MM.1S (cell line): ENCODE measurements at places on chromosomes 12 and 14.
A peak's percentile ranks its signal among the peaks of the same experiment; 100 is the strongest.

DNA sequence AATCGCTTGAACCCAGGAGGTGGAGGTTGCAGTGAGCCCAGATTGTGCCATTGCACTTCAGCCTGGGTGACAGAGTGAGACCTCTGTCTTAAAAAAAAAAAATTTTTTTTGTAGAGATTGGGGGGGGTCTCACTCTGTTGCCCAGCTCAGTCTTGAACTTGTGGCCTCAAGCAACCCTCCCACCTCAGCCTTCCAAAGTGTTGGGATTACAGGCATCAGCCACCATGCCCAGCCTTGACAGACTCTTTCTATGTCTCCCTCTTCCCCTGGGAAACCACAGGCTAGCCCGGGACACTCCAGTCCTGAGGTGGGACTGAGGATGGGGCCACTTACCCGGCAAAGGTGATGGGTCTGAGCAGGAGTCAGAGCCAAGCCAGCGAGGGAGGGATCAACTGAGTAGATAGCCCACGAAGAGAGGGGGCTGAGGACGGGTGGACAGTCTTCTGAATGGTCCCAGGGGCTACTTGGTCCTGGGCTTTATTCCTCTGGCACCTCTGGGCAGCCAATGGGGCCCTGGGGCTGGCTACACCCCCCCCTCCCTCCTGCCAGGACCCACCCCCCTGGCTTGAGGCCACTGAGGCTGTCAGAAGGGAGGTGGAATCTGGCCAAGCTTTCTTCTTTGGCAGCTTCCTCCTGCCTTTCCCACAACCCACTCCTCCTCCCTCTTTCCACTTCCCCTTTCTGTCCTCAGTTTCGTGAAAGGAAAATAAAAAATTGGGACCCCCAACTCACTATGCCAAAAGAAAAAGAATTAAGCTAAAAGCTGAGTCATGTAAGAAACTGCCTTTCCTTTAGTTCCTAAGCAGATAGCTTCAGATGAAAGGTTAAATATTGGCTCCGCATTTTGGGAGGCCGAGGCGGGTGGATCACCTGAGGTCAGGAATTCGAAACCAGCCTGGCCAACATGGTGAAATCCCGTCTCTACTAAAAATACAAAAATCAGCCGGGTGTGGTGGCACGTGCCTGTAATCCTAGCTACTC lies at the start of gene SDS:
TSS of gene SDS (minus strand) at position 453 of the 981 bp plus-strand sequence. CDS start 4,179 bp downstream, outside the sequence.
- DNase-seq: no peak

- no peak for DNase-seq
Measured at GRCh38 chr14:36617824-36618223, 35.4 kb upstream of the NKX2-8 start.

DNA sequence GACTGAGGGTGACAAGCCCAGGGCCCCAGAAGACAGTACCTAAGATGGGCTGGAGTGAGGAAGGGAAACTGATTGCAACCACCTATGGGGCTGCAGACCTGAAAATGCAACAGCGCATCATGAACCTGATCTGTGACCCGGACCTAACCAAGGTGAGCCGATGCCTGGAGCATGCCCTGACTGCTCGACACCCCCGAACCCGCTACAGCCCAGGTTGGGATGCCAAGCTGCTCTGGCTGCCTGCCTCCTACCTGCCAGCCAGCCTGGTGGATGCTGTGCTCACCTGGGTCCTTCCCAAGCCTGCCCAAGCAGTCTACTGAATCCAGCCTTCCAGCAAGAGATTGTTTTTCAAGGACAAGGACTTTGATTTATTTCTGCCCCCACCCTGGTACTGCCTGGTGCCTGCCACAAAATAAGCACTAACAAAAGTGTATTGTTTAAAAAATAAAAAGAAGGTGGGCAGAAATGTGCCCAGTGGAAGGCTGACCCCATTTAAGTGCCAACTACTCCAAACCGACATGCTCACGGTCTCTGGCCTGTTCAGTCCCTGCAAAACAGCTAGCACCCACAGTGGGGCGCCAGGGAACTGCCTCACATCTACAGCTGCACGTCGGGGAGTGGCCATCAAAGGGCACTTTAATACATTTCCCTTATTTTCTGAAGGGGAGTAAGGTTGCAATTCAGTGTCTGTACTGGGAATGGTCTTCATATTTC lies 4.2 kb downstream of the RDH5 start:
- DNase-seq: peak; percentile 47

- no peak for DNase-seq
Measured at GRCh38 chr14:23140371-23140770, 21.3 kb upstream of the CEBPE start.

GRCh38 chr12:2180737-2181082 lies 127.9 kb downstream of the CACNA1C start:
- DNase-seq: no peak

- no peak for DNase-seq
Measured at GRCh38 chr12:51085757-51086156, 2.4 kb upstream of the CSRNP2 start.

DNA sequence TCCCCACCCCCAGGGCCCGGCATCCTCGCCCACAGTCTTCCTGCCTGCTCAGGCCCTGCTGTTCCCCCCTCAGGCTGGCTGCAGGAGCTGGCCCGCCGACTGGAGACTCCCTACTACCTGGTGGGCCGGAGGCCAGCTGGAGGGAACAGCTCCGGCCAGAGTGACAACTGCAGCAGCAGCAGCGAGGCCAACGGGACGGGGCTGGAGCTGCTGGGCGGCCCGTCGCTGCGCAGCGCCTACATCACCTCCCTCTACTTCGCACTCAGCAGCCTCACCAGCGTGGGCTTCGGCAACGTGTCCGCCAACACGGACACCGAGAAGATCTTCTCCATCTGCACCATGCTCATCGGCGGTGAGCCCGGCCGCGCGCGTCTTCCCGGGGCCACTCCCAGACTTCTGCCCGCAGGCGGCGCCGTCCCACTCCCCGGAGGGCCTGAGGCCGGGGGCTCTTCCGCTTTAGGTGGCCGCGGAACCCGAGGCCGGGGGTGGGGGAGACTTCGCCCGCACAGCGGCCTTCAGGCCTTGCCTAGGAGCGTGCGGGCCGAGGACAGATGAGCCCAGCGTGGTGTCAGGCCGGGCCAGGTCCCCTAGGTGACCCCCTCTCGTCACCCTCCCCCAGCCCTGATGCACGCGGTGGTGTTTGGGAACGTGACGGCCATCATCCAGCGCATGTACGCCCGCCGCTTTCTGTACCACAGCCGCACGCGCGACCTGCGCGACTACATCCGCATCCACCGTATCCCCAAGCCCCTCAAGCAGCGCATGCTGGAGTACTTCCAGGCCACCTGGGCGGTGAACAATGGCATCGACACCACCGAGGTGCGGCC lies 10.2 kb downstream of the KCNH3 start:
- DNase-seq: no peak
